ENCODE measurements at places on chromosomes 7 and 10. TPM values are rescaled to one million over a fixed set of nuclear protein-coding genes. Genes with fewer than 3 reads are reported as not detected.

Gene INSYN2A
- not detected for total RNA-seq

Gene VCL
- 261 TPM for total RNA-seq

Gene ERVW-1
- total RNA-seq: 0.10 TPM

Gene SVOPL
- not detected for total RNA-seq

Gene TAS2R41
- total RNA-seq: not detected

Gene RAMP3
- total RNA-seq: 9.6 TPM

Gene GTF2IRD2
- total RNA-seq: 6.3 TPM

Gene LIPK
- not detected for total RNA-seq

Gene POLR2J3
- total RNA-seq: 12.1 TPM

Gene MKX
- not detected for total RNA-seq

Gene PRTFDC1
- 2.3 TPM for total RNA-seq
